ENCODE measurements at places on chromosomes 2 and 18.

DNA sequence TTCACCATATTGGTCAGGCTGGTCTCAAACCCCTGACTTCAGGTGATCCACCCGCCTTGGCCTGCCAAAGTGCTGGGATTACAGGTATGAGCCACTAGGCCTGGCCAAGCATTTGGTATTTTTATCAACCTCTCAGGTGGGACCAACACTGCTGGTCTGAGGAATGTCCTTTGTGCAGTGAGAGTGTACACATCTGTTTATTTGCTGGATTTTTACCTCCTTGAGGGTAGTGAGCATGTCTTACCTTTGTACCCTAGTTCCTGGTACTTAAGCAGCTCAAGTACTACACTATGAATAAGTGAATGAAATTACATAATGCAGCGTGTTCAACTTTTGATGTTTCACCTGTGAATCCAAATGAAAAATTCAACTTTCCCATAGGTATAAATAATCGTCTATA is 29.8 kb downstream of the SOS1 start:
- no peak for DNase-seq

- DNase-seq = no peak
Observed at GRCh38 chr2:141455211-141455826, 675.5 kb downstream of the LRP1B start.

DNA sequence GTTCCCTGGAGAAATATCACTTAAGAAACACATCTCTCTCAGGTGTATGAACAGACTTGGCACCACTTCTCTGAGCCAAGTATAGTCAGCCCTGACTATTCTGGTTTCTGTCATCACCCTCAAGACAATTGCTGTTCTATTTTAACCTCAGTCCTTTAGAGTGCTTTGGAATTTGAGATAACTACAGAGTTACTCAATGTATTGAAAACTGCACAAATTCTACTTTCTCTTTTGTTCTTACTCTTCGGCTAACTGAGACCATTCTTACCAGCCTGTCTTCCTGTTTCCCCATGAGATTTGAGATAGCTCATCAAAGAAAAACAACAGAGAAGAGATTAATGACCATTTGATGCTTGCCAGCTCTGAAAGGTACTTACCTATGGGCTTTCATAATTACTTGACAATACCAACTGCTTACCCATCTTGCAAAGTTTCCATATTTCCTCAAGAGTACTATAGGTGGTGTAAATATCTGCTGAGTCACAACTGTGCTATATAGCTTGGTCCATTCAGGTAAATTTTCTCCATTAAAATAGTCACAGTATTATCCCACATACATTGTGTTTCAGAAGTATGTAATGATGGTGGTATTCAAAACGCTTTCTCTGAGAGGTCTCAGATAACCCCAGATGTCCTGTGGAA is 467.5 kb upstream of the CHST9 start:
- no peak for DNase-seq

DNA sequence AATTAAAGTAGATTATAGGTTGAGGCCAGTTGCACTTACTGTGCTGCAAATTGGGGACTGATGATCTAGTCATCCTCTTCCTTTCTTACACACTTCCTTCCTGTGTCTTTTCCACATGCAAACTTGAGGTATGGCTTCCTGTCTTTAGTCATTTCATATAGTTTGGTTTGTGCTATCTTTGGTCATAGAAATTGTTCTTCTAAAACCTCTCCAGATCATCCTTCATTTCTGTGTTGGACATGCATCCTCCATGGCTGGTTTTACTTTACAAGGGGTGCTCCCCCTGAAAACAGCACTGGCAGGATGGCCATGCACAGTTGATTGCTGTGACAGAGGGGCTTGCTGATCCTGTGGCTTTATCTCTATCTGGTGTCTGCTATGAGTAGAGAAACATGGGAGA is 36.5 kb downstream of the MGAT5 start:
- no peak for DNase-seq

GRCh38 chr2:207484444-207485391 is 45.0 kb upstream of the CREB1 start:
- DNase-seq = no peak

All from WTC11 (cell line).